Endodermal cell (in vitro differentiated cells): ENCODE measurements at places on chromosomes 16 and 17. TPM values are rescaled to one million over a fixed set of nuclear protein-coding genes. Genes with fewer than 3 reads are reported as not detected.

DNA sequence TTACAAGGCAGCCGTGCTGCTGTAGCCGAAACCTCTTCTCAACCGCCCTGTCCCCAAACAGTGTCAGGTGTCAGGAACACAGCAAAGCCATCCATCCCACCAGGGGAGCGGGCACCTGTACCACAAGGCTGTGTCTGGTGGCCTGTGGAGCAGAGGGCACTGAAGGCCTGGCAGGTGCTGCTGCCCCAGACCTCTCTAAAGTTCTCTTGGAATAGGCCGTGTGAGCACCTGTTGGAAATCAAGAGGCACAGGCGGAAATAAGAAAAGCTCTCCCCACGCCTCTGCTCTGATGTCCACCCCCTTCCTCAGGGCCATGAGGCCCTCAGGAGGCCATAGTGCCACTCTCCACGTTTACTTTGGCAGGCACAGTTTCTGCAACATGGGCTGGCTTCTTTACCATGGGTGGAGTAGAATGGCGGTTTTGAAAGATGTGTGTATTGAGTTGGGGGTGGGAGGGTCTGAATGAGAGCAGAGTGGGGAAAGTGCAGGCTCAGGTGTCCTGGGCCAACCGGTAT lies 99.9 kb upstream of the ZNF750 start:
- DNase-seq: no peak

SDK2 gene
- total RNA-seq: 5.0 and 7.0 TPM in 2 replicates

UBE2G1 gene
- 104 and 112 TPM in 2 replicates for total RNA-seq

MAF gene
- total RNA-seq: 4.1 and 5.1 TPM in 2 replicates

PTGES3L gene
- total RNA-seq: 4.6 to 9.4 TPM (median 6.2 TPM) in 3 replicates

- peak; percentile 53 for DNase-seq
These were observed 91.8 kb downstream of the KCNJ12 start for GRCh38 chr17:21467739-21468490.

DNA sequence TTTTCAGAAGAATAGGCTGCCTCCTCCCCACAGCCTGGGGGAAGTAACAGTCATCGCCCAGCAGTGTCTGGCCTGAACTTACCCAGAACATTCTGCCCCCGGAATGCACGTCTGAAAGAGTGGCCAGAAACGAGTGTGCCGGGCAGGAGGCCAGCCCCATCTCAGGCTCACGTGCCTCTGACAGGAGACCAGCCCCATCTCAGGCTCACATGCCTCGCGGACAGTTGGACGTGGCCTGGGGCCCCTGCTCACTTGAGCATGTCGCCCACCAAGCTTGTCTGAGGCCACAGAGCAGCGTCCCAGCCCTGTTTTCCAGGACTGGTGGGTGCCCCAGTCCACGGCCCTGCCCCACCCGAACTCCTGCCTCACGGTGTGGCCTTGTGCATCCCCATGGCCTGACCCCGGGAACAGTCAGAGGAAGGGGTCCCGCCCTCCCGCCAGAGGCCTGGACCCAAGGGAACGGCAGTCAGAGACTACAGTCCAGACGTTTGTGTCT lies 16.3 kb upstream of the CDH15 start:
- no peak for DNase-seq

- no peak for DNase-seq
These were observed 40.3 kb upstream of the ERN1 start for GRCh38 chr17:64170286-64170685.

GRCh38 chr16:56191835-56192634 lies 746 bp downstream of the GNAO1 start:
- peak; percentile 63 for DNase-seq

DNA sequence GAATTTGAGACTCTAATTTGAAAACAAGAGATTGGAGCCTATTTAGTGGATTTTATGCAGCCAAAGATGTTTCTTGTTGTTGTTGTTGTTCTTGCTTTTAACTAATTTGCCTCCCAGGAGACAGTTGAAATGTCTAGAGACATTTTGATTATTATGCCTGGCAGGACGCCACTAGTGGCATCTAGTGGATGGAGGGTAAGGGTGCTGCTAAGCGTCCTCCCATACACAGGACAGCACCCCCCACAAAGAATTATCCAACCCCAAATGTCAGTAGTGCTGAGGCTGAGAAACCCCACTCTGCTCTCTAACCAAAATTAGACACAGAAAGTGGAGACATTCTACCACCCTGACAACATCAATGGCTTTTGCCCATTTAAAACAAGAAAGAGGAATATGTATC lies 15.4 kb upstream of the HSBP1 start:
- no peak for DNase-seq

GRCh38 chr17:77449908-77450741 lies 309.4 kb downstream of the SEC14L1 start:
- DNase-seq: peak; percentile 97

GRCh38 chr17:37802712-37803416 lies 58.0 kb upstream of the HNF1B start:
- DNase-seq: no peak

- no peak for DNase-seq
These were observed 18.1 kb downstream of the CLTC start for GRCh38 chr17:59637611-59638310.
